ENCODE measurements at places on chromosomes 16 and 17. TPM values are rescaled to one million over a fixed set of nuclear protein-coding genes. Genes with fewer than 3 reads are reported as not detected.

DNA sequence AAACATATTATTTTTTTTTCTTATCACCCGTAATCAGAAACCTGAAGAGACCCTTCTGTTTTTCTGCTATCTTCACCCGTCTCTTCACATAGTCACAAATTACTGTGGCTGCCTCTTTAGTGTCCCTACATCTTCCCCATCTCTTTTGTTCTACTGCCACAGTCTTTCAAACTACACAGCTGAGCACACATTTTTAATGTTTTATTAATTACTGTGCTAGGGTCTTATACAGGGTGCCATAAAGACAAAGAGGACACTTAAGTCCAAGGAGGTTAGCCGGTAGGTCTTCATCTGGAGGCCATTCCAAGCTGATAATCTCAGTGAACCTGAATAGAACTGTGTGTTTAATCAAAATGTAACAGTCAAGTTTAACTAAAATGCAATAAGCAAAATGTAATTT lies 20.7 kb downstream of the CNTNAP4 start:
- H3K27ac ChIP-seq = no peak overlapping the region
- H3K27me3 ChIP-seq = no peaks in the 10 kb centered on the region
- DNase-seq = no peak
- no peaks in the 10 kb centered on the region for H3K36me3 ChIP-seq
- H3K4me3 ChIP-seq = no peak overlapping the region

- no peak for DNase-seq
- no peaks in the 10 kb centered on the region for H3K27me3 ChIP-seq
- no peaks in the 10 kb centered on the region for H3K36me3 ChIP-seq
- H3K4me1 ChIP-seq = peaks cover 5% of the 10 kb centered on the region
- peak within 1 kb of the TSS; percentile 75 for H3K4me3 ChIP-seq
Measured at GRCh38 chr16:21277927-21278706, at the start of gene CRYM. Gene CRYM, minus strand, starts transcription at chr16:21278290. Its CDS starts 39 bp downstream, at chr16:21278251.

The TEX14 gene
- total RNA-seq = 0.92 TPM

- no peak for DNase-seq
- no peak overlapping the region for H3K27ac ChIP-seq
- no peaks in the 10 kb centered on the region for H3K4me1 ChIP-seq
Measured at GRCh38 chr17:5254903-5255521, 20.4 kb upstream of the SCIMP start.

DNA sequence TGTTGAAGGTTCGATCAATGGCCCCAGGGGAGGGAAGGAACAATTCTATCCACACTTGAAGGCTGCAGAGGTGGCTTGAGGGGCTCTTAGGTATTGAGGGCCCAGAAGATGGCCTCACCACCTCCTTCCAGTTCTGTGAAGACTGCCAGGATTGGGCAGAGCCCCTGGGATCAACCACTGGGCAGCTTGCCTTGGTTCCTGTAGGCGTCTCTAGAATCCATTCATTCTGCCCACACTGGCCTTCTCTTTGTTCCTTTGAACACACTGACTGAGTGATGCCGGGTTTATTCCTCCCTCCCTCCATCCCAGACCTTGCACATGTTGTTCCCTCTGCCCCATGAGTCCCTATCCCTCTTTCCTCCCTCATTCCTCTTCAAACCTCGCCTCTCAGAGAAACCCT lies 50.5 kb downstream of the SYT17 start:
- no peak overlapping the region for H3K4me3 ChIP-seq
- no peaks in the 10 kb centered on the region for H3K36me3 ChIP-seq
- no peaks in the 10 kb centered on the region for H3K4me1 ChIP-seq
